ENCODE measurements at places on chromosomes 1 and 21. TPM values are rescaled to one million over a fixed set of nuclear protein-coding genes. Genes with fewer than 3 reads are reported as not detected.

Gene PTPRC
- 4.4 TPM for total RNA-seq

DNA sequence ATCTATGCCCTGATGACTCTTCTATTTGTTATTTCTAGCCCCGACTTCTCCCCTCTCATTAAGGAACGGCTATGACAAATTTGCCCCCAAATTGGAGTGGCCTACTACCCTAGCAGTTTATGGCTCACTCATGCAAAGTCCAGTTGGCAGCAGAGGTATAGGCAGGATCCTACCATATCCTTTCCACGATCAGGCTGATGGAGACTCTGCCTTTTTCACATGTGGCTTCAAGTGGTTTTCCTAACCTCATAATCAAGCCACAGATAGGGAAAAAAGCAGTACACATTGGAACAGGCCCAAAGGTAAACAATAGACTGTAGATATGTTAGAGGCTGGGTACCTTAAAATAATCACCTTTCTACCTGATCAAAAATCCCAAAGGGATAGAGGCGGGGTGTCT is 292.5 kb downstream of the NCAM2 start:
- no peak for DNase-seq

DNA sequence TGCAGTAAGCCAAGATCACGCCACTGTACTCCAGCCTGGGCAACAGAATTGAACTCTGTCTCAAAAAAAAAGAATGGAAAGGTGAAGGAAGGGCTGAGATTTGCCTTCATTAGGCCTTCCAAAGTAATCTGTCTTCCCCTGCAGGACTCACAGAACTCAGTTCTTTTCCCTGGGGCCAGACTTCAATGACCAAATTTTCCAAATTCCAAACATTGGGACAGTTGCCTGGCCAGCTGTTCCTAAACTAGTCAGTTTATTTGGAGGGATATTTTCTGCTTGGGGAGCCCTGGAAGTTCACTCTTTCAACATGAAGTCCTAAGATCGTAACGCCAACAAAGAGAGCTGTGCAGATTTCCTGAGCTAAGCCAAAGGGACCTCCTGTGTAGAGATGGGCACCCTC is 5.4 kb upstream of the DEDD start:
- no peak for DNase-seq

Gene FCAMR
- not detected for total RNA-seq

- no peak for DNase-seq
These were observed 3.9 kb upstream of the AJAP1 start for GRCh38 chr1:4650481-4650880.

DNA sequence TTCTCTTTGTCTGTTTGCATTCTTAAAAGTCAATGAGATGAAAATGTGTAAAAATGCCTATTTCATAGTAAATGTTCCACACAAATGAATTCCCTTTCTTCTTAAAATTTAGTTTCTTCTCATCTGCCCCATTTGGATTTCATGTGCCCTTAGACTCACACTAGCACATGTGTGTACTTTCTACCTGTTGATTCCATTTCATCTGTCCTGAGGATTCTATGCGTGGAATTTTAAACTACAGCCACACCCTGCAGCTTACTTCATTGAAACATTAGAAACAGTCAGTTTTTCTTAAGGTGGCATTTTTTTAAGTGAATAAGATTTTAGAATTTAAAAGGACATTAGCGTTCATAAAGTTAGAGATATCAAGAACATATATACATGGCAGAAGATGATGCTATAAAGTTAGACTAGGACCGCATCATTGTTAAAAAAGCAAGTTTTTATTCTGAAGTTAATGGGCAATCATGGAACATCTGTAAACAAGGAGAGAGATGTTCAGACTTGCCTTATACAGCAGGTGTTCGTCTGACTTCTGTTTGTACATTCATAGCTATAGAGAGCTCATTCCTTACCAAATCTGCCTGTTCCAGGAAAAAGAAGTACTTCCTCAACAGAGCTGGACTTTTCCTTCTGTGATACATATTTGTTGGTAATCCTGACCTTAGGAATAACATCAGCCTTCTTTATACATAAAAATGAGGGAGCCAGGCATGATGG is 3.9 kb upstream of the TUT4 start:
- DNase-seq: no peak

Gene ZNF593OS
- not detected for total RNA-seq

- no peak for DNase-seq
These were observed 1.7 kb upstream of the TMEM50B start for GRCh38 chr21:33481314-33481943.

Gene VSIG8
- not detected for total RNA-seq

- peak; percentile 27 for DNase-seq
These were observed 329.2 kb downstream of the TGFB2 start for GRCh38 chr1:218674280-218674773.

Gene RRAGC
- total RNA-seq: 21.1 TPM
